ENCODE measurements at places on chromosomes 3 and 15.

- peak; percentile 48 for DNase-seq
Measured at GRCh38 chr15:92843814-92844213, 56.3 kb upstream of the CHD2 start.

DNA sequence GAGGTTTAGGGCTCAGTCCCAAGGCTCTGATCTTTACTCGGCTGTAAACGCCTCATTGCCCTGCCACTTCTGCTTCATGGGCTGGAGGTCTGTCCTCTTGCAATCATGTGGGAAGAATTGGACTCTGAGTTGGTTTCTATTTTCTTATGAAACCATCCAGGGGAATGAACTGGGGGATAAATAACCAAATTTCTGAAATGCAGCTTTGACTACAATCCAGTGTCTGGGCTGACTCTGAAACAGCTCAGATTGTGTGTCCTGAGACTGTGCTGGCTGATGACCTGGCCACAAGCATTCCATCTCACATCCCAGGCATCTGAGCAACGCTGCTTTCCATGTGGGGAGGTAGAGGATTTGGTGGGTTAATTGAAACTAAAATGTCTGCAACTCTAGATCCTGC, 71.0 kb upstream of the GALNT15 start:
- DNase-seq: no peak

DNA sequence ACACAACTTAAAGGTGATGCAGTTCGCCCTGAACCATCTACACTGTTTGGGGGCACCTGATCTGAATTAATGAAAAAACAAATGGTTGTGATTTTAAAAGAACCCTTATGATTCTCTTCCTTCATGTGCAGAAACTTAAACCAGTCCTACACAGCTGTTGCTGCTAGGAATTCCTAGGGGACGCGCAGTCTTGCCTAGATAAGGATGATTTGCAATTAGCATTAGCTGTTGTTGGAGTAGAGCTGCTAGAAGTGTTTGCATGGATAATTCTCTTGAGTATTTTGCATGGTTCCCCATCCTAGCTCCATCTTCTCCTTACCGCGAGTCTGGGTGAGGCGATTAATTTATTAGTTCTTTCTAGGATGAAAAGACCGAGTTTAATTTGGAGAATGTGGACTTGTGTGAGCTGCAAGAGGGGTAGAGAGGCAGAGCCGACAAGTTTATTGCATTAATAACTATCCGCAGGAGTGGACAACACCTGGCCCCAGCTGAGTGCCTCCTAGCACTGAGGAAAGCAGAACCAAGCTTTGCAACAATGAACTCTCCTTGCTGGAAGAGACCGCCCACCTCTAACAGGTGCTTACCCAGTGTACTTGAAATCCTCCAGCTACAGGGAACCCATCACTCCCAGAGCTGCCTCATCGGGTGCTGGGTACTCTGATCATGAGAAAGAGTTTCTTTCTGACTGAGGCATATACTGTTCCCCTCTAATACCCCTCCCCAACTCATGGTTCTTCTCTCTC, 75.0 kb upstream of the WNT7A start:
- no peak for DNase-seq

DNA sequence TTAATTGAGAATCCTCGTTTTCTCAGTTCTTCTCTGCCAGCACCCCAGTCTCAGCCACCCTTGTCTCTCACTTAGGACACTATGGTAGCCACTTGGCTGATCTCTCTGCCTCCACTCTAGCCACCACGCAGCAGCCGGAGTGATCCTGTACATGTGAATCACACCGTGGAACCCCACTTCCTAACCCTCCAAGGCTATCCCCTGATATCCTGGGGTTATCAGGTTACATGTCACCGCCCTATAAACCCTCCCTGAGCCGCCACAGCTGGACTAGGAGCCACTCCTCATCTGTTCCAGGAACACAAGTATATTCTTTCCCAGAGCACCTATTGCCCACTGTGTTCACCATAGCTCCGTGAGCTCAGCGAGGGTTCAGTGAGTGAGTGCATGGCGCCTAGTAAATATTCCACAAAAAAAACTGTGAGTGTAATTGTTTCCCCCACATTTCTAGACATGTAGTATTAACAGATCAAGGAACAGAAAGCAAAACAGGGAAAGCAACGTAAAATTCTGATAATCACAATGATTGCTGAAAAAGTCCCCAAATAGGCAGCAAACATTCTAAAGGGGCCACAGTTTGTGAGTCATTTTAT, 661 bp upstream of the PARP14 start:
- DNase-seq: peak; percentile 33

- DNase-seq: no peak
Measured at GRCh38 chr15:40986820-40987219, 33.5 kb downstream of the CHAC1 start.

GRCh38 chr3:55904716-55905115, 417.6 kb upstream of the WNT5A start:
- no peak for DNase-seq

DNA sequence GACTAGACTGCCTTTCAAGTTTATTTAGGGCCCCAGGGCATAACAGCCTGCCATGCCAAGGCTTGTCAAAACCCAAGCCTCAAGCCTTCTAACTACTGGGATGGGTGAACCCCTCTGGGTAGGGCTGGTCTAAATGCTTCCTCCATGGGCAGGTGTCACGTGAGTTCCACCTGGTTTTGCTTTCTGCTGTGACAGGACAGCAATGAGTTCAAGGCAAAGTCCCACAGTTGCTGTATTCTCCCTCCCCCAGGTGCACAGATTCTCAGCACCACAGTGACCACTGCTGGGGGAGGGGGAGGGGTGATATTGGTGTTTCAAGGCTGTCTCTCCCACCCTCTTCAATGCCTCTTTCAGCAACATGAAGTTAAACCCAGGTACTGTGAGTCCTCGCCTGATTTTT, 46.9 kb upstream of the UBE2Q2 start:
- no peak for DNase-seq

DNA sequence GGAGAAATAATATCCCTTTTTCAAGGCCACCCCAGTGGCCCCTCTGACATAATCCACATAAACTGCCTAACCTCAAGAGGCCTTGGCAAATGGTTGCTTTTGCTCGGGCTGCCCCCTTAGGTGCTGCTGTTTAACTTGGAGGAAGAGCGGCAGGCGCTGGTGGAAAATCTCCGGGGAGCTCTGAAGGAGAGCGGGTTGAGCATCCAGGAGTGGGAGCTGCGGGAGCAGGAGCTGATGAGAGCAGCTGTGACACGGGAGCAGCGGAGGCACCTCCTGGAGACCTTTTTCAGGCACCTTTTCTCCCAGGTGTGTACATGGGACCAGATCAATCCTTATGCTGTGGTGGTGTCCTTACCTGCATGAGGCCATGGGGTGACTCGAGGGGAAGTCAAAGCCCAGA, 15.0 kb downstream of the DUOX1 start:
- no peak for DNase-seq

GRCh38 chr15:99728916-99729315, 4.3 kb downstream of the LYSMD4 start:
- DNase-seq: no peak

- DNase-seq: no peak
Measured at GRCh38 chr3:14237457-14237856, 58.8 kb downstream of the LSM3 start.

DNA sequence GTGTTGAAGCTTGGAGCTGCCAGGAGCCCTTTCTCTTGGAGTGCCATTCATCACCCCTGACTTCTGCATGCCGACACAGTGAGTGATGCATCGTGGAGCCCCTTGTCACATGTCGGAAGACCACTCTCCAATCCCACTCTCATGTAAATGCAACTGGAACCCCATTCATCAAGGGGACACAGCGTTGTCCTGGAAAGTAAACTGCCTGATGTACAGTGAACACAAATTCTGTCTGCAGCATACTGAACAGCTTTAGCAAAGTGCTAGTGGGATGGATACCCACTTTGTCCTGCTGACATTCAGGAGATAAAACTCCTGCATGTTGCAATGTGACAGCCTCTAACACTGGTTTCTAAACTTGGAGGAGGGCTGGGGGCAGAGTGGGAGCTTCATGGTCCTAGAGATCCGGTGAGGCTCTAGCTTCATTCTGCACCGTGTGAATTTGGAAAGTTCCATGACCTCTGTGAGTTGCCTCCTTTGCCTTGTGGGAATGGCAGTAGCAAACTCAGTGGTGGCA, 194.8 kb downstream of the CLSTN2 start:
- DNase-seq: no peak

DNA sequence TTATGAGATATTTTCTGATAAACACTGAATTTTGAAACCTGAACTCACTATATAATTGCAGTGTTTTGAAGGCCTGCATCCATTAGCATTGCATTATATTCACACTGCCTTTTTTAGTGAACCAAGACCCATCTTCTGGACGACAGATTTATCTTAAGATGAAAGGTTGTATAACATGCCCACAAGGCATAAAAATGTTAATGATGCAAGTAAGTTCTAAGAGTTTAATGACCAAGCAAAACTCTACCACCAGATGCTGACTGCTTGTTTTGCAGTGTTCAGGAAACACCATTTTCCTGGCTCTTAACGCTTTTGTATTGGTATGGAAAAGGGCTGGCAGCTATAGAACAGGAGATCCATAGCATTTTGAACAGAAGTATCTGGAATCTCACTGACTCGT, 46.1 kb downstream of the USP50 start:
- DNase-seq: no peak

- no peak for DNase-seq
Measured at GRCh38 chr3:159390656-159391212, 588.9 kb downstream of the MFSD1 start.

GRCh38 chr3:155382396-155383042, 89.0 kb upstream of the STRIT1 start:
- peak; percentile 83 for DNase-seq

GRCh38 chr15:97215629-97216028, 744.9 kb upstream of the ARRDC4 start:
- no peak for DNase-seq

DNA sequence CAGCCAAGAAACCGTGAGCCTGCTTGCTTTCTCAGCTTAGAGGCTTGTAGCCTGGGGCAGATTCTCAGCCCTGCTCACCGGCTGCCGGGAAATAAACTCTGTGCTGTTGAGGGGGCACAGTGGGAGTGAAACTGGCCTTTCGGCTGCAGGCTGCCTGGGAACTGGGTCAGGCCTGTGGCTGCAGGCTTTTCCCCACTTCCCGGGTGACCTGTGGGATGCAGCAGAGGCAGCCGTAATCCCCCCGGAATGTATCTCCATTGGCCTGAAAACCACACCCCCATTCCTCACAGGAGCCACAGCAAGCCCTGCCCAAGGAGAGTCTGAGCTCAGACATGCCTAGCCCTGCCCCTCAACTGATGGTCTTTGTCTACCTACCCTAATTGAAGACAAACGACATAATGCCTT, 110.9 kb downstream of the STXBP5L start:
- no peak for DNase-seq

- no peak for DNase-seq
Measured at GRCh38 chr15:39530480-39531342, 50.2 kb upstream of the THBS1 start.

- peak; percentile 45 for DNase-seq
Measured at GRCh38 chr15:70152070-70152480, 54.4 kb upstream of the TLE3 start.

DNA sequence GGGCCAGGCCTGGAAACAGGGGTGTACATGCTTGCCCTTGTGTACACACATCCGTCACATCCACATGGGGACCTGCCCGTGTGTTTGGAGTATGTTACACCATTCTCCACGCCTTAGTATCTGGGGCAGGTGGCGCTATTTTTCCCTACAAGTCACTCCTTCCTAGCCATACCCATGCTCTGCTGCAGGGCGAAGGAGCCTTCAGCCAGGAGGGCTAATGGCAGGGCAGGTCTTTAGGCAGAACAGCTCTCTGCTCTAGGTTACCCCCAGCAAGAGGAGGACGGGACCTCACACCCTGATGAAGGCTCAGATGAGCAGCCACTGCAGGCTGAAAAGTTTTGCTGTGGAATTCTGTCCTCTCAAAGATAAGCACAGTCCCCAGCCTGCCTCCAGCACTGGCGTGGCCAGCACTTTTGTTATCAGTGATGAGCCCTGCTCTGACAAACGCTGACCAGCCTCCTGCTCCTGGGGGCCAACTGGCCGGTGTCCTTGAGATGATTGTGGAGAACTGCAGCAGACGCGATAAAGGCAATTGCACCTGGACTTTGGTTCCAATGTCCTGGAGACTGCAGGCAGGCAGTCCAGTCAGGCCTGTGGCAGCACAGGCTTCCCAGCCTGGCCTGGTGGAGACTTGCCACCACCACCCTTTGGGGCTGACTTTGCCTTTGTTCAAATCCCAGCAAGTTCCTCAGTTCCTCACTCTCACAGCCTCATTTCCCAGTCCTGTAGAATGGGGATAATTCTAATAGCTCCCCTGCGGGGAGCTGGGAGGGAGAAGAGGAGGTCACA, 19.8 kb upstream of the PIGZ start:
- DNase-seq: no peak

DNA sequence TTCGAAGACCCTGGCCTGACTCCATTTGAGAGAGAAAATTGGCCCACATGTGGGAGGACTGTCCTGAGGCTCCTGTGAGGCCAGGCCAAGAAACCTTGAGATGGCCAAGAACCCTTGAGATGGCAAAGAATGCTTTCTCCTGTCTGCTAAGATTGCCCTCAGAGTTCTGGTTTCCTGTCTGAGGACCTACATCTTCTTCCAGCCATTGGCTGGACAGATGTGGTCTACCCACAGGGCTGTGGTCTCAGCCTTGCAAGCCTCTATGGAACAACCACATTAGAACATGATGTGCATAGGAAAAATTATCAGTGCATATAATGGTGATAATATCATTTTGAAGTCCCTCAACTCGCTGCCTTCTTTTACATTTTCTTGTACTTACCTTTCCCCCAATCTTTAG, 10.8 kb upstream of the RASA2 start:
- DNase-seq: no peak

DNA sequence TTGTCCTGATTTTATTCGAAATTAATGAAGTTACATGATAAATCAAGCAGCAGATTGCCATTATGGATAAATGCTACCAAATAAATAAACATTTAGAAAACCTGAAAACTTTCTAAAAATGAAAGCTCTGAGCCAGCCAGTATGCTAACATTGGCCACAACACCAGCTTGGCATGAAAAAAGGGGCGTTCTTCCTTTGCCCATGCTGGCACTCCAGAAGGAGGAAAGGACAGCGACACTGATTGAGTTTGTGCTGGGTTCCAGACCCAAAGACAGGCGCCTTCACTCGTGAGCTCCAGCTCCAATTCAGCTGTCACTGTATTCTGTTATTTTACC, 5.1 kb downstream of the STIMATE start:
- no peak for DNase-seq

DNA sequence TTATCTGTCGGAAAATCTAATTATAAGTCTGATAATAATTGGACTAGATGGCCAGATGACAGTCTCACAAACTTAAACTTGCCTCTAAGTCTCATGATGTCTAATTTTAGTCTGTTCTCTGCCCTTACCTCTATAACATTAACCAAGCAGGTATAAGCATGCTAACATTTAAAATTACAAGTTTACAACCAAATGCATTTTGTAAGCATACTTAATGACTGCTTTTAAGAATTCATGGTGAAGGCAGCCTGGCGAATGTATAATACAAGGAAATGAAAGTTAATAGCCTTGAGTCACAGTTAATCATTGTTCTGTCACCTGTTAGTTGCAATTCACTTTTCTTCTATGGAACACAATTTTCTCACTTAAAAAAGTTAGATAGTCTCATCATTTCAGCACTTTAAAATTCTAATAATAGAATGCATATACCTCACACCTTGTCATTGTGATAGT, 16.5 kb downstream of the BCHE start:
- DNase-seq: no peak

- DNase-seq: no peak
Measured at GRCh38 chr15:31523027-31523654, 196.5 kb downstream of the KLF13 start.
